NCI-H1694 treated with DMSO at 0.1 percent for 48 hours (cell line): ENCODE measurements at places on chromosomes 6 and 20.

GRCh38 chr20:10415013-10415650 is 18.9 kb downstream of the MKKS start:
- DNase-seq: no peak

DNA sequence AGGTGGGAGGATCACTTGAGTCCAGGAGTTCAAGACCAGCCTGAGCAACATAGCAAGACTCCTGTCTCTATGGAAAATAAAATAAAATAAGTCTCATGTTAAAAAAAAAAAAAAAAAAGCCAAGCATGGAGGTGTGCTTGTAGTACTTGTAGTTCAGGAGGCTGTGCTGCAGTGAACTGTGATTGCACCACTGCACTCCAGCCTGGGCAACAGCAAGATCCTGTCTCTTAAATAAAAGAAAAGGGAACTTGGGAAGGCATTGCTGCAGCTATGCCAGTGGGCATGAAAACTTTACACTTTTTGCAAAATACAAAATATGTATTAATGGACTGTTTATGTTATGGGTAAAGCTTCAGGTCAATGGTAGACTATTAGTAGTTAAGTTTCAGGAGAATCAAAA is 37.5 kb upstream of the REV3L start:
- no peak for DNase-seq

DNA sequence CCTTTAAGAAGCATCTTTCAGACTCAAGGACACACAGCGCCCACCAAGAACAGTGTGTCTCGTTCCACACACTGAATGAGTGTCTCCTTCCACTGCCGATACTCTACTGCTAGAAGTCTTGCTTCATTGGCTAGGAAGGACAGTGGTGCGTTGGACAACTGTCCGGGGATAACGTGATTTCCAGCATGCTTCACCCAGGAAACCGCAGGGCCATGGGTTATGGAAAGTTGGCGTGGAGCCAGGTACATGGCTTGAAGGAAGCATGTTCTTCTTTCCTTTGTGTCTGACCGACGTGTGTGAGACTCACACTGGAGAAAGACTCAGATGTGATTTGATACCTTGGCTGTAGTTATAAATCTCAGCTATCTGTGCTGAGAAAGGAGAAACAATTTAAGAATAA is 73.2 kb downstream of the SMOC2 start:
- DNase-seq: no peak

- DNase-seq: peak; percentile 80
Observed at GRCh38 chr6:28586962-28587745, 61.5 kb downstream of the GPX5 start.

DNA sequence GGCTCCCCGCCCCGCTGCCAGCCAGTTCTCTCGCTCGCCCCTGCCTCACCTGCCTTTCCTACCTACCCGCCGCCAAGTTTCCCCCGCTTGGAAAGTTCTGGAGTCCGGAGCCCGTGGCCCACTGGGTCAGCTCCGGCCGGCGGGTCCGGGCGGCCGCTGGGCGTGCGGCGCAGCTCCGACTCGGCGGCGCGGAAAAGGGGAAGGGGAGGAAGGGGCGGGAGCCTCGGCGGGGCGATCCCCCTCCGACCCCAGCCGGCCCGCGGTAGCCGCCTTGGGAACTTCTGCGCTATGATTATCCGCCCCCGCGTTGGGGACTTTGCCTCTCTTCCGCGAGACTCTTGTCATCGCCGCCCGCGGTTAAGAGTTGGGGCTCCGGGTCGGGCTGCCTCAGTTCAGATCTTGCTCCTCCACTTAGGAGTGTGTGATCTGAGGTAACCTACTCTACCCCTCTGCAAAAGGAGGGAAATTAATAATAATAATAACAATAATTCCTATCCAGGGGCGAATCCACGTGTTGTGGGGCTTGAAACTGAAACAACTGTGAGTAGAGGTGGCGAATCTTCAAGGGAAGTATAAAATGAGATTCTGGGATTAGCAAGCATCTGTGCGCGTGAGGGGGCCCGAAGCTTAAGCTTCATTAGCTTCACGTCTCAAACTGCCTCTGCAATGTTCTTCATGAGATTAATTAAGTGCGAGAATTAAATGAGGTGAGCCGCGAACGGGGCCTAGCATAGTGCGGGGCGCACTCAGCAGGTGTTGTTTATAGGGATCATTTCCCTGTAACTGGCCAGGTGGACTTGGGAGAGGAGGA is 30.8 kb downstream of the SF3B5 start:
- DNase-seq: no peak

DNA sequence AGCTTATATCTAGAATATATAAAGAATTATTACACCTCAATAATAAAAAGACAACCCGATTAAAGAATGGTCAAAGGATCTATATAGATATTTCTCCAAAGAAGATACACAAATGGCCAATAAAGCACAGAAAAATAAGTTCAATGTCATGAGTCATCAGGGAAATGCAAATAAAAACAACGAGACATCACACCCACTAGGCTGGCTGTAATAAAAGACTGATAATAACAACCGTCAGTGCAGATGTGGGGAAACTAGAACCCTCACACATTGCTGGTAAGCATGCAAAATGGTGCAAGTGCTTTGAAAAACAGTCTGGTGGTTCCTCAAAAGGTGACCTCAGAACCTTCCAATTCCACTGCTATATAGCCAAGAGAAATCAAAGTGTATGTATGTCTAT is 33.0 kb downstream of the TBX18 start:
- no peak for DNase-seq

GRCh38 chr6:150622476-150622875 is 22.8 kb downstream of the PLEKHG1 start:
- no peak for DNase-seq

DNA sequence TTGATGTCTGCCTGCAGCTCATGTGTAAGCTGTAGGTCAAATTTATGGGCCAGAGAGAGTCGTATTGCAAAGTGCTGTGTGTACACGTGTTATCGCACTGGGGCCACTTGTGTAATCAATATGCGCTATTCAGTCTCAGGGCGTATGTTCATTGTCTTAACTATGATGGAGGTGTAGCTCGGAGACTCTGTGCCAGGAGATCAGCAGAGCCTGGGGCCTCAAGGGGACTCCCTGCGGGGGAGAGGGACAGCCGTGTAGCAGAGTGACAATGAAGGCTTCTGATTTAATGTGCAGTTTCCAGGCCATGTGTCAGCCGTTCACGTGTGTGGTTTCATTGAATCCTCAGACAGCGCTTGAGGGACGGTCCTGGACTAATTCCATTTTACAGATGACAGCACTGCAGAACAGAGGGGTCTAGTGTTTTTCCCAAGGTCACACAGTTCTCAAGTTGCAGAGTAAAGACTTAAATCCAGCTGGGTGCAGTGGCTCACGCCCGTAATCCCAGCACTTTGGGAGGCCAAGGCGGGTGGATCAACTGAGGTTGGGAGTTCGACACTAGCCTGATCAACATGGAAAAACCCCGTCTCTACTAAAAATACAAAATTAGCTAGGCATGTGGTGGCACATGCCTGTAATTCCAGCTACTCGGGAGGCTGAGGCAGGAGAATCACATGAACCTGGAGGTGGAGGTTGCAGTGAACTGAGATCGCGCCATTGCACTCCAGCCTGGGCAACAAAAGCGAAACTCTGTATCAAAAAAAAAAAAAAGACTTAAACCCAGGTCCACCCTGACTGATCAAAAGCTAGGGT is 242.5 kb downstream of the PREX1 start:
- DNase-seq: peak; percentile 73
